ENCODE measurements at places on chromosomes 6 and 20.

GRCh38 chr6:32371229-32371628, 474 bp downstream of the TSBP1 start:
- DNase-seq: no peak

DNA sequence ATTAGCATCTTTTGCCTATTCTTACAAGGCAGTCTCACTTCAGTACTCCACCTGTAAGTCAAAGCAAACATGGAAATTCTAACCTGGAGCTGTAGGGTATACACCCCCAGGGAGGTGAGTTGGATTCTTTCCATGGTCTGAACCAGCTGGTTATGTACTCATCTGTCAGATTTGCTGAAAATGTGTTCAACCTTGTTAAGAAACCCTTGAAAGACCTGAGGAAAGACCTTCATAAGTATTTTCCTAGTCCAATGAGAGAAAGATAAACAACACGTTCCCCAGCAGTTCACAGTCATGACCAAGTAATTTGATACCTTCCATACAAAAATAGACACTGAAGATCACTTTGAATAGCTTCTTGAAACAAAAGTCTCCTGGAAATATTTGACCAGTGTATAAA, 42.5 kb downstream of the ID4 start:
- peak; percentile 4 for DNase-seq

- no peak for DNase-seq
Observed at GRCh38 chr20:37218441-37218840, 39.1 kb upstream of the MROH8 start.

- DNase-seq: no peak
Observed at GRCh38 chr6:14665827-14666724, 548.5 kb downstream of the CD83 start.

DNA sequence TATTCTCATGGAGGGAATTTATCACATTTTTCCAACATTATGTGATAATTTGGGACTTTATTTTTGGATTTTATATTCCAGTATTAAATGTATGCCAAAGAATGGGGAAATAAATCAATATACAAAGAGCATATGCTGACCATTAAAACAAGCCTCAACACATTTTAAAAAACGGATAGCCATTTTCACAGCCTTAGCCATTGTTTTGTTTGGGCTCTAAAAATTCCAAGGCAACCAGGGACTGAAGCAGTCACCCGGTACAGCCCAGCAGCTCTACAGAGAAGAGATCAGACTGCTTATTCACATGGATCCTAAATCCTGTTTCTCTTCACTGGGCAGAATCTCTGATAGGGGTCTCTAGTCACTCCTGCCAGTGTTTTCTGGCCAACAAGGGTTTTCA, 150.2 kb upstream of the OGFRL1 start:
- no peak for DNase-seq

DNA sequence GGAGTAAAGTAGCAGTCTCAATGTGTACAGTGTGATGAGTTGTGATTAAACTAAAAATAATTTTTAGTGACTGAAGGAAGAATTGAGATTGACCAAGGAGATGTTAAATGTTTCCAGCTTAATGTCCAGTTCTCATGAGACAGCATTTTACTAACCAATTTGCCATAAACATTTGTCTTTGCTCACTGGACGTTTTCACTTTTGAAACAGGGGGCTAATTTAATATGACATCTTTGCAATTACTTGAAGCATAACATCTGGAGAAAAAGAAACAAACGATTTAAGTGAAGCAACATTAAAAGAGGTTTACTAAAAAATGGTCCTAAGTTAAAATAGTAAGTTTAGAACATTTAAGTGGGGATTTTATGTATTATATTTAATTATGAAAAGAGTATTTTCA, 443.8 kb downstream of the BCKDHB start:
- no peak for DNase-seq

- DNase-seq: no peak
Observed at GRCh38 chr6:165807249-165807960, 144.4 kb upstream of the PDE10A start.

DNA sequence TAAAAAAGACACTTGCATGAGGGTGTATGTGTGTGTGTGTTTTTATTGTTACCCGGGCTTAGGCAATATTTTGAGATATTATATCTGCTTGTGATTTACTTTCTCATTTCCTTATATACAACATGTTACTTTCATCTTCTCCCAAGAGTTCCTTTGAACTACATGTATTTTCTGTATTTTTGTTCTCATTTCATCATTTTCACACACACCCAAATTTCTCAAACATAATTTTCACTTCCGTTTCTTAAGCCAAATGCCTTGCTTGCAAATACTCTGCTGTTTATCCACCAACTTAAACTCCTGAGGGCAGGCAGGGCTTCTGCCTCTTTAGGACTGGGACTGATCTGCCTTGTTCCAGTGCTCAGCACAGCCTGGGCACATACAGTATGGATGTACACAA, 69.3 kb upstream of the FYN start:
- DNase-seq: no peak

- no peak for DNase-seq
Observed at GRCh38 chr20:50704971-50705370, 13.6 kb upstream of the RIPOR3 start.

DNA sequence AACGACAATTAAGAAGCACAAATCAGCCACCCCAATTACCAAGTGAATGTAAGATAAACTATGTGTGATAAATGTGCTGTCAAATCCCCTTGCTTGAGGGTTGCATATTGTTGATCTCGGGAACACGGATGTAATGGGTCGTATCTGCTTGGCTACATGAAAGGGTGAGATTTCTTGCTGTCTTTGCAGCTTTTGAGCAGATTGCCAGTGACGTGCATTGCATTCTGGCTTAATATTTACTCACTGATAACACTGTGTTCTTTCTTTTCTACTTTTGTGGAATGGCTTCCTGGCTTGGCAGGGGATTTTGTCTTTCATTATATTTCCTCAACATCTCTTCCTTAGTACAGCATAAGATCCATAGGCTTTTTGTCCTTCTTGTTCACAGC, 10.5 kb upstream of the FAM210B start:
- DNase-seq: no peak

GRCh38 chr6:160101277-160102205, 20.1 kb upstream of the SLC22A1 start:
- no peak for DNase-seq

DNA sequence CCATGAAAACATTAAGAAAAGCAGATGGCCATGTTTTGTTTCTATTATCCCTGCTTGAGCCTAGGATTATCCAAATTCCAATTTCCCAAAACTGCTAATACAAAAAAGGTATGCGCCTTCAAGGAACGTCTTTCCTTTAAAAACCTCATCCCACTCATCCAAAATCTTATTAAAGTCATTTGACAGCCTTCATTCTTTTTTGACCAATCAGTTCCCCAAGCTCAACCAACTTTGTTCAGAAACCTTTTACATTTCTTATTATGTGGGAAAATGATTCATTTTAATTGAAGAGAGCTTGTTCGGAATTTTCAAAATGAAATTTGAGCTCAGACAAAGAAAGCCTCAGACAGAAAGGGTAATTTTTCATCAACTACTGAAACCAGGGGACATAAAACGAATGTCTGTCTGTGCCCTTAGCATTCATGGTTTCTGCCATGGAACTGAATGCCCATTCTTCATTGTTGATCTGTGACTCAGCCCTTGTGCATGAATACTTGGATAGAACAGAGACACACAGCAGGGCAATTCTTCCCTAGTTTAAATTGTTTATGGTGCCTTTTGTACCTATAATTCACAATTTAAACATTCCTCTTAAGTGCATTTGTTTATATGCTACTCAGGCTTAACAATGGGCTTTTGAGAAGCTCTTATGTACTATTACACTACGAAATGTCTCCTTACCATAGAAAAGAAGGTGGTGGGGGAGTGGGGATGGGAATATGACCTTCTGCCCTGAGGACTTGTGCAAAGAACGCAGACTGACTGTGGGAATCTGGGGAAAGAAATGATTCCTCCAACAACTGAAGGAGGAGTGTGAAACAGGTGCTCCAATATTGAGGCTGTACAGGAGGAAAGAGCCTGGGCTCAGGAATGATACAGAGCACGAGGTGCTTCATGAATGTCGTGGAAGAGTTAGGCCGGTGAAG, 49.8 kb upstream of the ERVFRD-1 start:
- DNase-seq: peak; percentile 46

GRCh38 chr6:123925350-123925749, 121.7 kb downstream of the NKAIN2 start:
- DNase-seq: peak; percentile 21

DNA sequence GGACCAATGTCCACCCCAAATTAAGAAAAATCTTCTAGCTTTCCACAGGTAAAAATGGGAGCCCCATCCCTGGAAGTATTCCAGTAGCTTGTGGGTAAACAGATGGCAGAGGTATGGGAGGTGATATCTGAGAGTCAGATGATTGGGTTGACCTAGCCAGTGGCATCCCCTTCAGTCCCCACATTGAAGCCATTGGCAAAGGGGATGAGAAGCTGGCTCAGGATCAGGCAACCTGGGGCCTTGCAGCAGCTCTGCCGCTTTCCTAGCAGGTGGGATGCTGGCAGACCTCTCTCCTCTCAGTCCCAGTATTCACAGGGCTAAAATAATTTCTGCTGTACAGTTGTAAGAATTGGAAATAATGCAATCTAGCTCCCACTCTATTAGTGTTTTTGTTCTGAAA, 108.9 kb upstream of the KCNG1 start:
- no peak for DNase-seq

DNA sequence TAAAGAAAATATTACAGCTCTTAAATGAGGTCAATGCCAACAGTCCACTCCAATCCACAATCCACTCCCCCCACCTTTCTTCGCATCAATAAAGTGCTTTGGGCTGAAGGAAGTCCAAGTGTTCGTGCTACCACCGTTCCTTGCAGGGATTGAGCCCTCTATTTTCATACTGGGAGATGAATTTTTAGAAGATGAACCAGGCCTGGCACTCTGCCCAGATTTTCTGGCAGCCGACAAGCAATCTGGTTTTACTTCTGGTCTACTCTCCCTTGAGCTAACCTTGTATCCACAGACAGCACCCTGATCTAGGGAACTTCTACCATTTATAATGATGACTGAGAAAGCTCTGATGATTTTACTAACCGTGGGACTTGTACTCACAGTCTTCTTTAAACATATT, 72.3 kb downstream of the BTBD9 start:
- DNase-seq: peak; percentile 88

DNA sequence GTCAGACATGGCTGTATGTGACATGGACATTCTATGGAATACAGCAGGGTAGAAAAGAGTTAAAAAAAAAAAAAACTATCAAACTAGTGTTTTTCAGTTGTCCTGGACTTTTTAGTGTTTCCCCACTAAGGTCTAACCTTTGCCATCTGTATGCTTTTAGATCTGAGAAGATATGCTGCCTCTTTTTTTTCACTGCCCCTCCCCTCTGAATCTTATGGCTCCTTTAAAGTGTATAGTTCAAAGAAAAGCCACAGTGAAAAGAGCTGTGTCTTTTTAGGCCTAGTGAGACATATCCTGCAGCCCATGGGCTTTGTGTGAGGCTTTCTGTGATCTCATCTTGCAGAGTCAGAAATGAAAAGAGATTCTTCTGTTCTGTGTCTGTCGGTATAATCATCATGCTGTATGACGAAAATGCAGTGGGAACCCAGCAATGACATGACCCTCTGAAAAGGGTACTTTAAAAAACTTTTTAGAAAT, 29.3 kb downstream of the ADGRG6 start:
- no peak for DNase-seq

DNA sequence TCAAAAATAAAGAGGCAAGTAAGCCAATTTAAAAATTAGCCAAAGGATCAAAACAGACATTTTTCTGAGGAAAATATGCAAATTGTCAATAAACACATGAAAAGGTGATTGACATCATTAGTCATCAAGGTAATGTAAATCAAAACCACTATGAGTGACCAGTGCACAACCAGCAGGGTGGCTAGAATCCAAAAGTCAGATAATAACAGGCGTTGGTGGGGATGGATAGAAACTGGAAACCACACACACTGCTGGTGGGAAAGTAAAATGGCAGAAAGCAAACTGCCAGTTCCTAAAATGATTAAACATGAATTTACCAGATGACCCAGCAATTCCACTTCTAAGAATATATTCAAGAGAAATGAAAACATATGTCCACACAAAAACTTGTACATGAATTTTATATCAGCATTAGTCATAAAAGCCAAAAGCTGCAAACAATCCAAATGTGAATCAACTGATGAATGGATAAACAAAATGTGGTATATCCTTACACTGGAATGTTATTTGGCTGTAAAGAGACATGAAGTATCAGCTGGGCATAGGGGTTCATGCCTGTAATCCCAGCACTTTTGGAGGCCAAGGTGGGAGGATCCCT, 74.8 kb upstream of the MBOAT1 start:
- DNase-seq: no peak

- peak; percentile 64 for DNase-seq
Observed at GRCh38 chr6:27837625-27838057, 74.6 kb downstream of the OR2B2 start.

GRCh38 chr6:150915131-150915879, 49.8 kb downstream of the MTHFD1L start:
- no peak for DNase-seq

DNA sequence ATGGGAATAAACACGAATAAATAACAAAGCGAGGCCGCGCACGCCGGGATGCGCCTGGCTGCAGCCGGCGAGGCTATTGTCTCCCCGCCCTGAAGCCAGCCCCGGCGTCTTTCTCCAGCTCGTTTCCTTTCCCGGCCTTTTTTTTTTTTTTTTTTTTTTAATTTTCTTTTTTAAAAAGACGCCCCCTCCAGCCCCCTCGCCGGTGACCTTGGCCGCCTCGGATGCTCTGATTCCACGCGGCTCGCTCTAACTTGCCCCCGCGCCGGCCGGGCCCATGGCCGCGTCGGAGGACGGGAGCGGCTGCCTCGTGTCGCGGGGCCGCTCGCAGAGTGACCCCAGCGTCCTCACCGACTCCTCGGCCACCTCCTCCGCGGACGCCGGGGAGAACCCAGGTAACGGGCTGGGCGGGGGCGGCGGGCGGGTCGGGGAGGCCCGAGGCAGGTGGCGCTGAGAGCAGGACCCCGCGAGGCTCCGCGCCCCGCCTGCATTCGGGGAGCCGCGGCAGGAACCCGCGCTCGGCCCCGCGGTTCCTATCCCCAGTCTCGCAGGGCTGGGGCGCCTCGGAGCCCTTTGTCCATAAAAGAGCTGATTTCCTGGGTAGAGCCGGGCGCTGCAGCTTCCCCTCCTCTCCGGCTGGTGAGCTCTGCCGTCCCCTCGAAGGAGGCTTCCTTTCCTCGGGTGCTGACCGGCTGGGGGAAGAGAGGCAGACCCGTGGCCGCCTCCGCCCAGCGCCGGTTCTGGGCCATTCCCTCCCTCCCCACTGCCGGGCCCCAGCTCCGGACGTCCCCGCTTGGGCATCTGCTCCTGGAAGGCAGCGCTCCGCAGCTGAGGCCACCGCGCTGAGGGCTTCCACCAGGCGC, 631 bp downstream of the PHACTR3 start:
- DNase-seq: no peak

GRCh38 chr6:81071121-81071520, 681.4 kb downstream of the TENT5A start:
- DNase-seq: no peak

- DNase-seq: peak; percentile 64
Observed at GRCh38 chr6:97203343-97203742, 79.7 kb downstream of the MMS22L start.

- no peak for DNase-seq
Observed at GRCh38 chr20:1333462-1334369, 4.8 kb upstream of the SDCBP2 start.

All from myocyte (in vitro differentiated cells).